ENCODE measurements at places on chromosomes 4 and X.

DNA sequence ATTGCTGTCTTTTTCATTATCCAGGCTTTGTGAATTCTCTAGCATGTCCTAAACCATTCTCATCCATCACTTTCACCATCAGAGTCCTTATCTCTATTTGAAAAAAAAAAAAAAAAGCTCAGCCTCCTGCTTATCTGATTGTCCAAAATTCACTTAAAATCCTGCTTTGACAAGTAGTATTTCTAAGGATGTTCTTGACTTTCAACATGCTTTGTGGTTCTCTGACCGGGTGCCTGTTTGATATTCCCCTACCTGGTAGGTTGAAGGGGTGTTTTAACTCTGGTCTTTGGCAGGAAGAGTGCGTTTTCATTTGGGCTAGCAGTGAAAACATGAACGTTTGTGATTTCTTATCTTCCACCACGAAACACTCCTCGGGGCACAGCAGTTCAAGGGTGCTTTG lies 17.3 kb upstream of the BBS12 start:
- no peak for DNase-seq

DNA sequence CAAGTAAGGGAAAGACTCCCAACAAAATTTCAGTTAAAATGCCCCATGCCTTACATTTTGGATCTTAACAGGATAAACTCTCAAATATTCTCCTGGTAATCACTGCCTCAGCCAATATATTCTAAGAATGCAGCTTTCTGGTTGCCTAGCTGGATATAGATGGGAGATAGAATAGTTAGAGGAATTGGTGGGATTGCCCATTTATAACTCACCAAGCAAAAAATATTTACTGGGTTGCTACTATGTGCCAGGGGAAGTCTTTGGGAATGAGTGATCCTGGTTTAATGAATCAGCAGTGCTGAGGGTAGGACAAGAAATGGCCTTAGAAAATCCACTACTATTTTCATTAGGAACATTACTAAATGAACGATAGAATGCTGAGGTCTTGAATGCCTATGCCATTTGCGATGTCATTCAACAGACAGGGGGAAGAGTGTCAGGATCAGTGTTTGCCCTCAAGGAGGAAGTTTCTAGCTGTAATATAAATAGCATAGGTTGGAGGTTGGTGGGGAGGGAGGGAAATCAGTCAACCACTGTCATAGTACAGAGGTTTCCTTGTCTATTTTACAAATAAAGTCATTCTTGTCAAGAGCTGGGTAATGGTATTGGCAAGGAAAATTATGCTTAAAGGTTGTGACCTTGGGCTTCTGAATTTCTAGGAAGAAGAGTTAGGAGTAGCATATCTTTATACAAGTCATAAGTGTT lies 63.5 kb downstream of the ENOPH1 start:
- peak; percentile 90 for DNase-seq

GRCh38 chr4:22672519-22672918 lies 20.2 kb upstream of the GBA3 start:
- DNase-seq, result no peak

DNA sequence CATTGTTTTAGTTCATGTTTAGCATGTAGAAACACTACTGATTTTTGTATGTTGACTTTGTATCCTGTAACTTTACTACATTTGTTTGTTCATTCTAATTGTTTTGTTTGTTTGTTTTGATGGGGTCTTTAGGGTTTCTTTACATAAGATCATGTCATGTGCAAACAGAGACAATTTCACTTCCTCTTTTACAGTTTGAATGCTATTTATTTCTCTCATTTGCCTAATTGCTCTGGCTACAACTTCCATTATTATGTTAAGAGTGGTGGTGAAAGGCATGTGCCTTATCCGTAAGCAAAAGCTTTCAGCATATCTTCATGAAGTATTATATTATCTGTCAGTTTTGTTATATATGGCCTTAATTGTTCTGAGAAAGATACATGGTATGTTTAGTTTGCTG lies 571.1 kb downstream of the PCDH7 start:
- no peak for DNase-seq

DNA sequence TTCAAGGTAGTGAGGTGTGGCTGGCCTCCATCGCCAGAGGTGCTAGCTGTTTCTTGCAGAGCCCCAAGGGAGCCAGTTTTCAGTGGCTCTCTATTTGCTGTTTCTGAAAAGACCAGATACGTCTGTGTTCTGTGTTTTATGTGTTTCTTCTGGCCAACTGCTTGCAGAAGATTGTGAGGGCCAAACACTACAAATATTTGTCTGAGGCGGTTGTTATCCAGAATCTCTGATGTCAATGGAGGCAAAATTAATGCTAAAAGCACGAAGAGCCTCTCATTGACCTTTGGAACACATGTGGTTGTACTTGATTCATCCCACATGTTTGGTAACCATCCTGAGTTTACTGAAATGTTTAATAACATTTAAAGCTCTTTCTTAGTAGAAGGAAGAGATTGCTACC lies 113.9 kb downstream of the CT47B1 start:
- DNase-seq, result peak; percentile 95

DNA sequence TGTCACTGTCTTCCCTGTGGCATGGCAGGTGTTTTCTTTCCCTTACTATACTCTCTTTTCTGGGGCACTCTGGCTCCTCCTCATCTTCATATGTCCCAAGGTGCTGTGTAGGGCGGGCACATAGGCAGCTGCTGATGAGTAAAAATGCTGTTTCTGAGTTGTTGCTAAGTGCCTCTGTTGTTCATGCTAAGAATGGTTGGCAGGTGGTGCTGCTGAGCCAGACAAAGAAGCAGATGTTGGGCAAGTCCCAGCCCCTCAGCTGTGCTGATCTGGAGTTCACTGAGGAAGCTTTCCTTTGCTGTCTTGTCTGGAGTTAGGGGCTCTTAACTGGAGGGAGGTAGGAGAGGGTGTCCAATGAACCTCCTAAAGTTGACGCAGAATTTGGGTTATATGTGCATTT lies 40.6 kb downstream of the HADH start:
- DNase-seq, result peak; percentile 68

- no peak for DNase-seq
These were observed 32.4 kb downstream of the SPANXN4 start for GRCh38 chrX:143058120-143058519.

DNA sequence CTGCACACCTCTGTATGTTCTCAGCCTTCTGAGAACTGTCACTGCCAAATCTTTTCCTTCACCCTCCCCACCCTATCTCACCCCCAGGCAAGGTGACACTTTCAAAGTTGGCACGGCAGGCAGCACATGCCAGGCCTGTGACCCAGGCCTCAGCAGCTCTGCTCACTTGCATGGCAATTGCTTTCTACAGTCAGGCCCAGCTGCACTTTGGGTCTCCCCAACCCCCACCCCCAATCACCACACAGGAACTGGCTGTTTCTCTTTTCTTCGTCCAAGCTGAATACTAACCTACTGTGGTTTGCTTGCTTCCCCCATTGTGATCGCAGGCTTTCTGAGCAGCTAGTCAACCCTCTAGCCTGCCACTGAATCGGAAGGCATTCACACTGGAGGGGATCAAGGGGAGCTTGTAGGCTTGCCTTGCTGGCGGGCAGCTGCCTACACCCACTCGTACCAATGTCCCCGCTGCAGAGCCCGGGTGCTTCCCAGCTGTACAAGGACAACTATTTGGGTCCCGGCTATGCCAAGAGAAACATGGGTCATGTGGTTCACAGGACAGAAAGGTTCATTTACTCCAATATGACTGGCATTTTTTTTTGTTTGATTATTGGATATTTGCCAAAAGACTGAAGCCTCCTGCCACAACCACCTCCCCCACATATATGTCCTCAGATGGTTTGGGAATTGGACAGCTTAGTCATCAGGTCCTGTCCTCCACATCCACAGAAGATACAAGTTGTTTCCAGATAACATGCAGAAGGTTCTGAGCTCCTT lies 28.1 kb downstream of the SLC25A43 start:
- peak; percentile 65 for DNase-seq

- no peak for DNase-seq
These were observed 14.4 kb downstream of the IL21 start for GRCh38 chr4:122606364-122607043.

GRCh38 chr4:111789901-111790640 lies 355.2 kb upstream of the FAM241A start:
- no peak for DNase-seq

GRCh38 chr4:37477126-37477525 lies 209.1 kb downstream of the RELL1 start:
- no peak for DNase-seq

DNA sequence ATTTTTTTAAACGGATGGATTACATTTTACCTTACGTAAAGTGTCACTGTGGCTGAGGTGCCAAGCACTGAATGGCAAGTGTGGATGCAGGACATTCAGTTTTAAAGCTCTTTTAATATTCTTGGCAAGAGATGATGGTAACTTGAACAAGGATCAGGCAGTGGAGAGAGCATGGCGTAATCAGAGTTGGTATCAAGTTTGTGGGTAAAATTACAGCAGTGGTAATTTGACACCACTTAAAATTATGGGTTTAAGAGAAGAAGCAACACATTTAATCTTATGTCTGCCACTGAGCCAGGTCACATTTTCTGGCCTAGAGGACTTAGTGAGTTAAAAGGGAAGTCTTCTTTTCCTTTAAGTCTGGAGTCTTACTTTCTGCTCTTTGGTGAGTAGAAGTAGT lies 100.5 kb downstream of the NAA11 start:
- no peak for DNase-seq

DNA sequence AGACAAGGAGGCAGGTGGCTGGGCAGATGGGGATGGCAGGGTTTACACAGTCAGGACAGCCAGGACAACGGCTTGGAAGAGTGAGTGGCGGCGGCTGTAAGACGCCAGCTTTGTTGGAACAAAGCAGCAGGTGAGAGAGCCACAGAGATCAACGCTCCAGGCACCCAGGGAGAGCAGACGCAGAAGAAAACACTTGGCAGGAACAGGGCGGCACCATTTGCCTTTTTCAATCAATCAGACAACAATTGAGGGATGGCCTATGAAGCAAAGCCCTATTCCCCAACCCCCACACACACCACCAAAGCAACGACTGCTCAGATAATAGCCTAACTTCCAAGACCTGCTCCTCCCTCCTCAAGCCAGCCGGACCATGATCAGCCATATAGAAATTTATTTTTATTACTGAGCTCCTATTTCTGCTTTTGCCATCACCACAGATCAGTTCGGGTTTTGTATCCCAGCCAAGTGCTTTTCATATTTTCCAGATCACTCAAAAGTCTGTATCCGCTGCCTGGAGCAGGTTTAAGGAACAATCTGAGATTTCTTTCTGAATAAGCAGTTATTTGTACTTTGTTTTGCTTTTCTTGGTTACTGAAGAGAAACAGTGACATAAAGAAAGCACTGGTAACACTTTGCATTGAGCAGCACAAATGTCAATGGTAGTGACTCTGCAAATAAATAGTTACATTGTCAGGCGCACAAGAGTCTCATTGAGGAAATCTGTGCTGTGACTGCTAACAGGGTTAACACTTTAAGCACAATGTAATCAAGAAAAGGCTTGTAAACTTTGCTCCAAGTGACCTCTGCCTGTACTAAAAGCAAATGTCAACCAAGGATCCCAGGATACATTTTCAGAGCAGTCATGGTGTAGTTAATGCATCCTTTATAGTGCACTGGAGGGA lies 81.8 kb upstream of the RBPJ start:
- DNase-seq, result peak; percentile 83

DNA sequence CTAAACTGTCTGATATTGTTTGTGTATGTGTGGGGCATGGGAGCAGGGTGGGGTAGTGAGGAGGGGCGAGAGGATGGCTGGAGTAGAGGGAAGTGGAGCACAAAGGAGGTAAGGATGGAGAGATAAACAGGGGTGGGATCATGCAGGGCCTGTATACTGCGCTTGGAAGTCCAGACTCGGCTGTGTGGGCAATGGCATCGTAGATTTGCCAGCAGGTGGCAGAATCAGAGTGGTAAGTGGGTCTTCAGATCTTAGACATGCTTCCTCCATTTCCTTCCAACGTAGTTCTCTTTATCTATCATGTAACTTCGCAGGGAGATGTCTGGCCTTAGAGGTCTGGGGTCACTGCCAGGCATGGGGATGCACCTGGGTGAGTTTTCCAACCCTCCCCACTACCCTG lies 155.5 kb downstream of the PDGFRA start:
- peak; percentile 73 for DNase-seq

- DNase-seq, result no peak
These were observed 43.0 kb downstream of the ADD1 start for GRCh38 chr4:2886622-2887021.

GRCh38 chr4:79178760-79179159 lies 147.1 kb downstream of the NAA11 start:
- no peak for DNase-seq

DNA sequence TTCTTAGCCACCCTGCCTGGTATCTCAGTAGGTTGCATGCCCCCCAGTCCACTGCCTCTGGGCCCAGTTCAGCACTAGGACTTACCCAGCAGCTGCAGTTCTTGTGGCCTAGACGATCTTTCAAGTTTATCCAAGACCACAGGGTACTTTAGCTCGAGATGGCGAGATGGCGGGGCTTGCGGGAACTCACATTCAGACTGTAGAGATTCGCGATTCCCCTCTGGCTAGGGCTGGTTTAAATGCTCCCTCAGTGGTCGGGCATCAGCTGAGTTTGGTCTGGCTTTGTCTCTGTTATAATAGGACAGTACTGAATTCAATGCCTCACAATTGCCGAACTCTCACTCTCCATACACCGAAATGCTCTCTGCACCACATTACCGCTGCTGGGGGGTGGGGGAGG lies 18.4 kb upstream of the RFC1 start:
- DNase-seq, result no peak

DNA sequence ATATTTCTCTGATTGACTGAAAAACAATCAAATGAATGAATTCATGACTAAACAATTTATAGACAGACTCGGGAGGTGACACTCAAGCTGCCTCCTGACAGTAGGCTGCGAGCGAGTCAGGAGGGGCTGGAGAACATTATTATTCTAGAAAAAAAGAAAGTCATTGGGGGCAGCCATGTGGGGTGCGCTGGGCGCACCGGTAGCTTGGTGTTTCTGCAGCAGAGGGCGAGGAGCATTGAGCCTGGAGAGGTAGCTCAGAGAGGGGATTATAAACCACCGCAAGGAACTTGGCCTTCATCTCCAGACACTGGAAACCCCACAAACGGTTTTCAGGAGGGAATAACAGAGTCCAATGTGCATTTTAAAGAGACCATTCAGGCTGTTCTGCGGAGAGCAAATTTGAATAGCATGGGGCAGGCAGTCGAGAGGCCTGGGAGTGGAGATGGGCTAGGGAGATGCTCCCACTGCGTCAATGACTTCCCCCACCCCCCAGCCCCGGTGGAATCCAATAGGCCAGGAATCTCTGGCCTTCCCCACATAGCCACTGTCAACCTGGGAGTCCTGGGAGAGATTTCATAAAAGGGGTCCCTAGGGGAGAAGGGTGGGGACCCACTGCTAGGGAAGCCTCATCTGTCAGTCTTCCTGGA lies 168.3 kb downstream of the BCOR start:
- DNase-seq, result no peak

DNA sequence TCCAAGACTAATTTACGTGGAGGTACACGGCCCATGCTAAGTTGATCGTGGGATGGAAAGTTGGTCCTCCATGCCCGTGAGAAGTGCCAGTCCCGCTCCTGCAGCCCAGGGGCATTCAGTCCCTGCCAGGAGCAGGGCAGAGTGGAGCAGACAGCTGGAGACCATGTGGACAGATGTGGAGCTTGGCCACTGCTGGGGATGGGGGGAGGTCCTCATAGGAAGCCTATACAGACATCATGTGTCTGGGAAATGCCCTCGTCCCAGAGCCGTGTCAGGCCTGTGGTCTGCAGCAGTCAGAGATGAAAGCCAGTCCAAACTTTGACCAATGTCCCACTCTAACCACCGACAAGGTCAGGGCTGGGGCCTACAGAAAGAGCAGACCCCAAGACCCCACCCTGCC lies 118.4 kb downstream of the CPZ start:
- DNase-seq, result no peak

GRCh38 chr4:3712112-3712805 lies 53.9 kb upstream of the ADRA2C start:
- DNase-seq, result no peak

GRCh38 chr4:27178061-27178460 lies 317.4 kb downstream of the STIM2 start:
- peak; percentile 7 for DNase-seq

Measured in EH (cell line).